ENCODE measurements at places on chromosomes 2 and 18.

DNA sequence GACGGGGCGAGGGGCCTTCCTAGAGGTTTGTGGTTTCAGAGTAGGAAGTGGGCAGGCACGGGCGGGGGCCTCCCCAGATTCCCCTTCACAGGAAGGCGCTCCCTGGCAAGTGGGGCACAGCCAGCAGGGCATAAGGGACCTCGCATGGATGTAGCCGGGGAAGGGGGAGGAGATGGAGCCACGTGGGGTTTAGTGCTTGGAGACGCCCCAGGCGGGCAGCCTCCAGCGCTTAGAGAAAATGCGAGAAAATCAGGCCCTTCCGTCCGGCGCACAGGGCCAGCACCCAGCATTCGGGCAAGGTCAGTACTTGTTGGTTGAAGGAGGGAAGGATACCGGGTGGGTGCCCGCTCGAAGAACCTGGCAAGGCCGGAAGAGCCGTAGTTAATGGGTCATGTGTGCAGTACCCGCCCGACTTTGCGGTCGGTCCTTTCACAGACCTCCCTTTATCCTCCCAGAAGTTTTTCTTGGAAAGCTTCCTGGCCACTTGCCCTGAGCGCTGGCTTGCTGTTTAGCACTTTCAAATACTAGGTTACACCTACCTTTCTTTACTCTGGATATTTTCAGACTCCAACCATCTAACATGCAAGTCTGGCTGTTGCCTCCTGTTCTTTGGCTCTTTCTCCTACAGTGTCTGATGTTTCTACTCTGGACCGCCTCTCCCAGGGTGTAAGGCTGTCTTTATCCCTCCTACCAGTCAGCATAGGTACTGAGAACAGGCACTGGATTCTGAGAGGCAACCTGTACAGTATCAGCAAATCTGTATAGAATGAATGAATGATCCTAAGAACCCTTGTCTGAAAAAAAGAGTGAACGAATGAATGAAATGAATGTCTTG is 78.1 kb downstream of the CIB4 start:
- DNase-seq = no peak

DNA sequence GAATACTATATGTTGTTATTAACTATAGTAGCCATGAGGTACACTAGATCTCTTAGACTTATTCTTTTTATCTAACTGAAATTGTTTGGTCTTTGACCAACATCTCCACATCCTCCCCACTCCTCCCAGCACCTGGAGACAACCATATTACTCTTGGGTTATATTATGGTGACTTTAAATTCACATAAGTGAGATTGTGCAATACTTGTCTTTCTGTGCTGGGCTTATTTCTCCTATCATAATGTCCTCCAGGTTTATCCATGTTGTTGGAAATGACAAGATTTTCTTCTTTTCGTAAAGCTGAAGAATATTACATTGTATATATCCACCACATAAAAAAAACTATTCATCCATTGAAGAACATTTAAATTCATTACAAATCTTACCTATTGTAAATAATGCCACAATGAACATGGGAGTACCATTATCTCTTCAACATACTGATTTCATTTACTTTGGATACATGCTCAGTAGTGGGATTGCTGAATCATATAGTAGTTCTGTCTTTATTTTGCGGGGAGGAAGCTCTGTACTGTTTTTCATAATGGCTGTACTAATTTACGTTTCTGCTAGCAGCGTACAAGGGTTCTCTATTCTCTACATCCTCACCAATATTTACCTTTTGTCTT is 159.2 kb upstream of the SCN7A start:
- no peak for DNase-seq

GRCh38 chr2:94986392-94986963 is 39.0 kb upstream of the MAL start:
- no peak for DNase-seq

- DNase-seq = no peak
Measured at GRCh38 chr2:11371092-11371937, 26.9 kb upstream of the ROCK2 start.

DNA sequence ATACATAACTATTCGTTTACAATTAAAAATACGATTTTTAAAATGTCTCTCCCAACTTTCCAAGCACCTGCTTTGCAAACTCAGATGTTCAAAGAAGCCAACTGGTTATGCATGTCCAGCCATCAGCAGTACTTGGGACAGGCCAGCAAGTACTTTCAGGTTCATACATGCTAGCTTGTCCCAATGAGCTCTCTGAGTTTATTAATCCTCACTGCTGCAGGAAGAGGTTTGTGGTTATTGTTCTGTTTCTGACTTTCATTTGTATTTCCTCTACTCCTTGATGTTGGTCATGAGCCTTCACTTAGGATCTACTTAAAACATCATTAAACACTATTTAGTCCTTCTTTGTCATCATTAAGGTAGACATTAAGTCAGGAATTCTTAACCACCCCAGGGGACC is 374.1 kb downstream of the LRATD1 start:
- no peak for DNase-seq

All from activated CD4-positive, alpha-beta T cell treated with anti-CD3 and anti-CD28 coated beads, Interleukin-2, amount 50 U/mL, for 24 hours (primary cell).